ENCODE measurements at places on chromosomes 16 and 17. TPM values are rescaled to one million over a fixed set of nuclear protein-coding genes. Genes with fewer than 3 reads are reported as not detected.

SCRN2 gene
- total RNA-seq, result 35.5 TPM

GAS2L2 gene
- total RNA-seq, result 0.10 TPM

ABCC12 gene
- not detected for total RNA-seq

KCNH6 gene
- total RNA-seq, result 1.5 TPM

MMP2 gene
- total RNA-seq, result 36.7 TPM

KRTAP3-1 gene
- not detected for total RNA-seq

KRT40 gene
- total RNA-seq, result not detected

CD7 gene
- 1.7 TPM for total RNA-seq

CEMP1 gene
- total RNA-seq, result not detected

MRTFB gene
- 5.7 TPM for total RNA-seq

VTN gene
- 0.04 TPM for total RNA-seq

TEX19 gene
- total RNA-seq, result 1.9 TPM

DNA sequence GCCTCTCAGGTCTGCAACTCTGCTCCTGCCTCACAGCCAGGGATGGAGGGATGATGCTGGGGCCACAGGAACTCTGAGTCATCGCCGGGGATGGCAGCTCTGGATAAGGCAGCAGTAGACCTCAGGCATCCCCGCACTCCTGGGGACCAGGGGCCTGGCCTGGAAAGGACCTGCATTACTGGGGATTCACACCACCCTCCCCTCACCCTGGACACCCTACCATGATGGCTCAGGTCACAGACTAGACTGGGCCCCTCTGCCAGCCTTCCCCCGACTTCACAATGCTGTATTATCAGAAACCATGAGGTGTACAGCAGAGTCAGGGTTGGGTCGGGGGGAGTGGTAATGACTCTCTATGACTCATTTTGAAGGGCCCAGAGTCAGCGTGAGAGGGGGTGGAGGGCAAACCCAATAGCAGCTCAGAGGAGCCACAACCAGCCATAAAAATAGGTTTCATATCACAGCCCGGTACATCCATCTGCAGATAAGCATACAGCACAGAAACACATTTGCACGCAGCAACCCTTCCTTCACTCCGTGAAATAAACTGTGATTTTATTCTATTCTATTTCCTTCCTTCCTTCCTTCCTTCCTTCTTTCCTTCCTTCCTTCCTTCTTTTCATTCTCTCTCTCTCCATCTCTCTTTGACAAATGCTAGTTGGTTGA, 28.8 kb downstream of the DYNLRB2 start:
- DNase-seq, result no peak

- DNase-seq, result no peak
Measured at GRCh38 chr17:41185001-41185400, 290 bp upstream of the KRTAP4-1 start.

DNA sequence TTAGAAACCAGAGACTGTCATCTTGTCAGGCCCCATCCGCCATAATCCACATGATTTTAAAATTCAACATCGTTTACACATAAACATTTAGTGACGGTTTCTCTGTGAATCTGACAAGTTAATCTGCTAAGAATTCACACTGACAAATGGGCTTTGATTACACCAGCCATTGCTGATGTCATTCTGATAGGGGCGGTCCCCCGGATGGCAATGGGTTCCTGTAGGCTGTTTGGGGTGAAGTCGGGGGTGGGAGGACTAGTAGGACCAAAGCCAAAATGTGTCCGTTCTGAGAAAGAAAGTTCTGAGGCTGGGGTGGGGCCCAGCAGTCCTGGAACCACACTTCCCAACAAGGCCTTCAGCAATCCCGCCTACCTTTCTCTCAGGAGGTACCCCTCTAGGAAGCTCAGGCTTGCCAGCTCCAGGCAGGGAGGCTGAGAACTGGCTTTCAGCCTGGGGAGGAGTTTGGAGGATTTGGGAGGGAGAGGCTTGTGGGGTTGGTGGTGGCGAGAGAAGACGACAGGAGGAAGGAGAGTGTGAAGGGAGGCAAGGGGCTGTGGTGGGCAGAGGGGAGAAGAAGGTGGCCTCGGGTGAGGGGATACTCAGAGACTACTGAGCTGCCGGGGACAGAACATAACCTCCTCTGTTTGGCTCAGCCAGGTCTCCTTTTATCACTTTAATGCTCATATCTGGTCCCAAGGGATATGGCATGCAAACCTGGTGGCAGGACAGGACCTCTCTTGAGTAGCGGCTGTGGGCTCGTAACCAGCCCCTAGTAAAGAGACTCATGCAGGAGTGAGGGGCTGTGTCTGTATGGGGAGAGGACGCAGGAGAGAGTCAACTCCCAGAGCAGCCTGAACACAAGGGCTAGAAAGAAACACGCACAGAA, 8.6 kb downstream of the HIC1 start:
- DNase-seq, result no peak

- peak; percentile 77 for DNase-seq
Measured at GRCh38 chr17:29292992-29293889, 707 bp downstream of the NUFIP2 start.

- no peak for DNase-seq
Measured at GRCh38 chr17:43665937-43666236, 4.2 kb upstream of the MEOX1 start.

- peak; percentile 97 for DNase-seq
Measured at GRCh38 chr16:57528499-57529390, 7.6 kb downstream of the CCDC102A start.

GRCh38 chr17:45332989-45333701, 16.3 kb upstream of the MAP3K14 start:
- DNase-seq, result no peak

DNA sequence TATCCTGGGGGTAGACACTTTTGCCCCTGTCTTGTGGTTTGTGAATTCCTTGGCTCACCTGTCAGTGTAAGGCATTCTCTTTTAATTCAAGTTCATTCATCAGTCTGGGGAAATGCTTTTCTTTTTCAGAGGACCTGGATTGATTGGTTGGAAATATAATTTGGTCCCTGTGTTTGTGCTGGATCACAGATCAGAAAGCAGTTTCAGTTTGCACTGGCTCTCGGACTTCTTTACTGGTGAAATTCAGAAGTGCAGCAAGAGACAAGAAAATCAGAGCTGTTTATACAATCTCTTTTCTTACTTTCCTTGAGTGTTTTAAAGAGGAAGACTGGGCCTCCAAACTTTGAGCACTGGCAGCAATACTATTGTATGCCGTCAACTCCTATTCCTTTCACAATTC, 161.8 kb upstream of the KCNJ16 start:
- DNase-seq, result no peak

DNA sequence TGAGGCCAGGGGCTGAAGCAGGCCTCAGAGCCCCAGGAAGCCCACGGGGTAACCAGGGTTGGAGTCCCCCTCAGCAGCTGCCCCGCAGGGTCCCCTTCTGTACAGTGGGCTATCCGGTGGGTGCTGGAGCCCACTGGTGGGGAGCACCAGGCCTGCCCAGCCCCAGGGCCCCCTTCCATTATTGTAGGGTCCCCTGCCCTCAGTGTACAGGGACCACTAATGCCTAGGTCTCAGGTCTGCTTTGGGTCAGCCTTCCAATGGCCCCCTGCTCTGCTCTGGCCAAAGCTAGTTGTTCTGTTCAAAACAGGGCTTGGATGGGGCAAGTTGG, 1.1 kb downstream of the ADAM11 start:
- no peak for DNase-seq

GRCh38 chr16:85010446-85010930, 847 bp downstream of the ZDHHC7 start:
- DNase-seq, result no peak

- no peak for DNase-seq
Measured at GRCh38 chr16:54213322-54213721, 73.3 kb downstream of the IRX3 start.

- DNase-seq, result no peak
Measured at GRCh38 chr16:35339337-35339736, 1879.9 kb downstream of the TP53TG3F start.

- no peak for DNase-seq
Measured at GRCh38 chr16:64417711-64418227, 704.1 kb downstream of the CDH11 start.

- peak; percentile 26 for DNase-seq
Measured at GRCh38 chr17:58252141-58252540, 13.8 kb downstream of the LPO start.

- DNase-seq, result peak; percentile 96
Measured at GRCh38 chr17:44911133-44912001, 3.9 kb downstream of the GFAP start.

- no peak for DNase-seq
Measured at GRCh38 chr17:59757470-59757869, 50.0 kb downstream of the VMP1 start.

DNA sequence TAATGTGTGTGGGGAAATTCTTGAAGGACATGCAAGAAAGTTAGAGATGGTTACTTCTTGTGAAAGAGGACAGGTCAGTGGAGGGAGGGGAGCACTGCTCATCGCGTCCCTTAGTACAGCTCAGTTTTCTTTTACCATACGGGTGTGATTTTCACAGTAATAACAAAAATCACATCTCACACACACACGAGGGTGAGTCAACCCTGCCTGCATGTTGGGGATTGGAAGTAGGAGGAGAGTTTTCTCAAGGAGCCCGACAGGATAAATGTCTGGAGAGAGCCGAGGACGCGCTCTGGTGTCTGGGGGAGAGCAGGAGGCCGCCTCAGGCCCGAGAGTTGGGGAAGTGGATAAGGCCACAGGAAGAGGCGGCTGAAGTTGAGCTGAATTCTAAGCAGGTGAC, 16.4 kb downstream of the PLCD3 start:
- no peak for DNase-seq

DNA sequence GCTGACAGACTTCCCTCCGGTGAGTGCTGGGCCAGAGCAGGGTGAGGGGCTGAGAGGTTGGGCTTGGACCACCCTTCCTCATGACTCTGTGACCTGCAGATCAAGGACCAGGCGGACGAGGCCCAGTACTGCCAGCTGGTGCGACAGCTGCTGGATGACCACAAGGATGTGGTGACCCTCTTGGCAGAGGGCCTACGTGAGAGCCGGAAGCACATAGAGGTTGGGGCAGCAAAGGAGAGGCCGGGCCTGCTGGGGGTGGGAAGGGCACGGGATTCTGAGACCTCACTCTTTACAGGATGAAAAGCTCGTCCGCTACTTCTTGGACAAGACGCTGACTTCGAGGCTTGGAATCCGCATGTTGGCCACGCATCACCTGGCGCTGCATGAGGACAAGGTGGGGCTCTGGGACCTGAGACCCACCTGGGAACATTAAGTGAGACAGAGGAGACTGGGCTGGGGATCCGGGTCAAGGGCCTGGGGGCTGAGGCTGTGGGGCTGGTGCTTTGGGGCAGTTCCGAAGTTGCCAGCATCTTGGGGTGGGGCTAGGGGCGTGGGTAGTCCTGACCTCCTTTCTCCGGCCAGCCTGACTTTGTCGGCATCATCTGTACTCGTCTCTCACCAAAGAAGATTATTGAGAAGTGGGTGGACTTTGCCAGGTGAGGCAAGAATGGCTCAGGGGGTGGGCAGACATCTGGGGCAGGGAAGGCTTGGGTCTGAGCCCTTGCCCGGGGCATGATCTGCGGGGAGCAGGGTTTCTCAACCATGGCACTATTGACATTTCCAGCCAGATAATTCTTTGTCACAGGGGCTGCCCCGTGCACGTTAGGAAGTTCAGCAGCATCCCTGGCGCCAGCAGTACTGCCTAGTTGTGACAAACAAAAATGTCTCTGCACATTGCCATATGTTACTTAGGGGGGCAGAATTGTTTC, 2.2 kb downstream of the BCKDK start:
- DNase-seq, result peak; percentile 16
